ENCODE measurements at places on chromosomes 1 and 21. TPM values are rescaled to one million over a fixed set of nuclear protein-coding genes. Genes with fewer than 3 reads are reported as not detected.

The NOL9 gene
- total RNA-seq = 28.6 TPM

The IL6R gene
- 8.1 TPM for total RNA-seq

DNA sequence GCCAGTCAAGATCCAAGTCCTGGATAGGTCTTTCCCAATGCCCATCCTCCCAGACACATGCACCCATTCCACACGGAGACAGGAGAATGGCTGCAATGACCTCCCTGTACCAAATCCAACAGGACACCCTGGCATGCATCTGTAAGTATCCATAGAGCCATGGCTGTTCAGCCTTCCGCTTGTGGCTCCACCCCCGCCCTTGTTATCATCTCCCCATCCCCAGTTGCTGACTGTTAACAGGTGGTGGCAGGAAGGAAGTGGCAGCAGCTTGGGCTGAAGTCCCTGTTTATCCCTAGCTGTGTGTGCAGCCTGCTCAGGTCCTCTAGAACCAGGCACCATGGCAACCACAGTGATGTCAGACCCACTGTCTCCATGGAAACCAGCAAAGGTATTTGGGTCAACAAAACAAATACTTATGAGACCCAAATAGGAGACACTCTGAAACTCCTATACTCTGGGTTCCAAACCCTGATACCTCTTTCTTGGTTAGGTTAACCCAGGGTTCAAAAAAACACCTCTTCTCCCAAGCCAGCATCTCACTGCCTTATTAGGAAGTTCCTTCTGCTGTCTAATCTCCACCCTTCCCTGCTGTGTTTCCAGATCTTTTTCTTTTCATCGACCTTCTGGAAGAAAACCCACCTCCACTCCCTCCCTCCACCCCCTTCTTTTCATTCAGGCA, 721 bp downstream of the PBXIP1 start:
- DNase-seq = no peak

DNA sequence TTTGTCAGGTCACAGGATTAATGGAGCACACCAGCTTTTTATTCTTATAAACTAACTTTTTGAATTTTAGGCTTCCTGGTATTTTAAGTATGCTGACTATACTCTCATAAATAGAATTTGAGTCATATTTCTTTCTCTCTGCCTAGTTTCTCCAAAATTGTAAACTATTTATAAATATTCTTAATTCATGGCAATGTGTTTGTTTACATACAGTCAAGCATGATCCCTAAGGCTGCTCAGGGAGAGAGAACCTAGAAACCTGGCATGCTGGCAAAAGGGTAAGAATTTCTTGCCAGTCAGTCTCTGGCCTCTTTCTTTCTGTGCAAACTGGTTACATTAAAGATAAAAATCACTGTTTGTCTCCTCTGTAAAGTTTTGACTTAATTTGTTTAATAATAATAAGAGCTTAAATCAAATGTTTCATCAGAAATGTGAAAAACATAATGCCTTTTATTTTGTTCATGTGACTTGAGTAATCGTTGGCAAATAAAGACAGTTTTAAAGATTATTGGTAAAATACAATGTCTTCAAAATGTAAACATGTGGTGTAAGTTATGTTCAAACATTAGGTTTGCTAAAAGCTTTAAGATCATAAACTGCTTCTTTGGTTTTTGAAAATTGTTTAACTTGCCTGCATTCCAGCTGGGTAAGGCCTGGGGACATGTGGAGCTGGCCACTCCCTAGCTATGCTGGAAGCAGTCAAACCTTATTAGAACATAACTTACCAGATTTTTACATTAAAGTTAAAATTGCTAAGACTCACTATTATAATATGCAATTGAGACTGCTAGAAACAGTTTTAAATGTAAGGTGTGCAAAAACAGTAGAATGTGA, 1401.7 kb downstream of the NCAM2 start:
- DNase-seq = no peak

- DNase-seq = no peak
These were observed 4.7 kb downstream of the UROD start for GRCh38 chr1:45016767-45017166.

GRCh38 chr1:163178628-163179027, 24.1 kb downstream of the RGS5 start:
- DNase-seq = no peak

DNA sequence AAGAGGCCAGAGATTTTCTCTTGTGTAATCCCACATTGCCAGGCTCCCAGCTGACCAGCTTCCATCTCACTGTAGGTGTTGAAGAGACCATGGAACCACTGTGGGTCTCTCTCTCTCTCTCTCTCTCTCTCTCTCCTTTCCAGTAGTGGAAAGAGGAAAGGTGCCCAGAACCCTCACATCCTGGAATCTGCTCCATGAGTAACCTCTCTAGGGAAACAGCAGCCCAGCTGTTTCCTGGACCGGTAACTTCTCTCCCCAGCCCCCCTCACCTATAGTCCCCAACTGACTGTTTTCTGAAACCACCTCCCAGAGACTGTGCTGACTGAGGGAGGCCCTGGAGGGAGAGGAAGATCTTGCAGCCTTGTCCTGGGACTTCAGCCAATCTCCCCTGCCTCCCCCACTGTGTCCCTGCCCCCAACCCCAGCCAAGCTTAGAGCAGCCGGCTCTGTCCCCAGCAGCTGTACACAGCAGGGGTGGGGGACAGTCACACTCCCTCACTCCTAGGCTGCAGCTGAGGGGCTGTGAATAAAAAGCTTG, 20.6 kb upstream of the SLC45A3 start:
- DNase-seq = no peak

GRCh38 chr1:67134695-67135094, at the start of gene C1orf141:
TSS of gene C1orf141 (minus strand) at chr1:67134970. CDS start at chr1:67127240, 7,730 bp downstream.
- DNase-seq = peak; percentile 31

GRCh38 chr1:160925652-160926244, 28.9 kb downstream of the ITLN2 start:
- no peak for DNase-seq

- no peak for DNase-seq
These were observed 6.2 kb downstream of the DNMT3L start for GRCh38 chr21:44255511-44255981.

DNA sequence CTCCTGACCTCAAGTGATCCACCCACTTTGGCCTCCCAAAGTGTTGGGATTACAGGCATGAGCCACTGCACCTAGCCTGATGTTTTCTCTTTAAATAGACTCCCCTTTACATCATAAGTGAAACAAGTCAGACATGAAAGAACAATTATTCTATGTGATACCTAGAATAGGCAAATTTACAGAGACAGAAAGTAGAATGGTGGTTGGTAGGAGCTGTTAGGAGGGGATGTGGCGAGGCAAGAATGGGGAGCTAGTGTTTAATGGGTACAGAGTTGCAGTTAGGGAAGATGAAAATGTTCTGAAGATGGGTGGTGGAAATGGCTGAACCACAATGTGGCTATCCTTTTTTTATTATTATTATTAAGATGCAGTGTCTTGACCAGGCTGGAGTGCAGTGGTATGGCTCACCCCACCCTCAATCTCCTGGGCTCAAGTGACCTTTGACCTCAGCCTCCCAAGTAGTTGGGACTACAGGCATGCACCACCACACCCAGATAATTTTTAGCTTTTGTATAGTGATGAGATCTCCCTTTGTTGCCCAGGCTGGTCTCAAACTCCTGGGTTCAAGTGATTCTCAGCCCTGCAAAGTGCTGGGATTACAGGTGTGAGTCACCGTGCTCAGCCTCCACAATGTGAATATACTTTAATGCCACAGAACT, 28.4 kb downstream of the ELF3 start:
- DNase-seq = no peak

DNA sequence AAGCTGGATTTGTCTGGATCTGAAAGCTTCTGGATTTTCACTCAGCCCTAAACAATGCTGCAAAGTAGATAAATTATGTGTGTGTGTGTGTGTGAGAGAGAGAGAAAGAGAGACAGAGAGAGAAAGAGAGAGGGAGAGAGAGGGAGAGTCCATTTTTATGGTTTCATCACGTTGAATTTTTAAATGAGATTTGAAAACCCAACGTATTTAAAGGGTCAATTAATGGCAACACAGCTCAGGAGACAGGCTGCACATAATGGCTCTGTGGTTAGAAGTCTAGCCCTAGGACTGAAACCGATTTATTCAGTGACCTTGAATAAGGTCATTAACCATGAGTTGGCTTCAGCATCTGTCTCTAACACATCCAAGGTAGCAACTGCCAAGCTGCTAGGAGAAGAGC, 35.3 kb upstream of the FMN2 start:
- DNase-seq = no peak

- DNase-seq = no peak
These were observed 44.8 kb downstream of the AGPAT3 start for GRCh38 chr21:43909741-43910400.

- no peak for DNase-seq
These were observed 59.5 kb upstream of the BMP8A start for GRCh38 chr1:39431927-39432326.

DNA sequence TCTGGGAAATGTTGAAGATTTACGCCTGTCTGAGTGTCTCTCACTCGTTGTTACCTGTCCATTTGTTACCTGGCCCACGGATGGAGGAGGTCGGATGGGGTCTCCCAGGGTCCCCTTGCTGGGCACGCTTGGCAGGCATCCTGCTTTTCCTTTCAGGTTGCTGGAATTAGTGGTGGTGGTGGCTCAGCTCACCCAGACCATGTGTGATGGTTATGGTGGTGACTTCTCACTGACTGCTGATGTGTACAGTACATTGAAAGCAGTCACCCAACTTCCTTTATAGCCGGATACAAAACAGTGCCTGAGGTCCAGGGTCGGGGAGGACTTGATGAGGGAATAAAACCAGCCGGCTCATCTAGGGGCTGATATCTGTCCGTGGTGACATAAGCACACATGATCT, 19.5 kb downstream of the MAPKAPK2 start:
- DNase-seq = no peak

DNA sequence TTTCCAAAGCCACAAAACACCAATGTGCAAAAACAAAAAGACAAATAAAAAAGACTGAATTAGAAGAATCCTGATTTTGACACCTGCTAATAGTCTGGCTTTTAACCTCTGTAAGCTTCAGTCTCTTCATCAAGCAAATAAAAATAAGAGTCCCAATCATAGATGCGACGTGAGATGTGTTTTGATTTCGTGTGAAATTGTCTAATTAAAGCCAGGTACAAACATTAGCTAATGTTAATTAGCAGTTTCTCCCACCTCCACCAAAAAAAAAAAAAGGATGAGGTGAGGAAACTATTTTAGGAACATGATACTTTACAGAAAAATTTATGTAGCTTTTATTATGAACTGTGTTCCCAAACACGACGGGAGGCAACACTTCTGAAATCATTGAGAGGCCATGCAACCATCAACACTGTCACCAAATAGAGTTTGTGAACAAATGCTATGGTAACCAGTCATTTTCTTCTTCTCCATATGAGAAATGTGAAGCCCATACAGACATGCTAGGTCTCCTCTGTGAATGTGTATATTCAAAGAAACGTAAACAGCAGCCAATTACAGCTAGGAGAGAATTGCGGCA, 6.7 kb upstream of the EVI5 start:
- DNase-seq = no peak

GRCh38 chr1:247998811-247999210, 14.6 kb upstream of the OR2L5 start:
- DNase-seq = no peak

- DNase-seq = peak; percentile 18
These were observed 1.9 kb downstream of the CSMD2 start for GRCh38 chr1:34162852-34163766.

DNA sequence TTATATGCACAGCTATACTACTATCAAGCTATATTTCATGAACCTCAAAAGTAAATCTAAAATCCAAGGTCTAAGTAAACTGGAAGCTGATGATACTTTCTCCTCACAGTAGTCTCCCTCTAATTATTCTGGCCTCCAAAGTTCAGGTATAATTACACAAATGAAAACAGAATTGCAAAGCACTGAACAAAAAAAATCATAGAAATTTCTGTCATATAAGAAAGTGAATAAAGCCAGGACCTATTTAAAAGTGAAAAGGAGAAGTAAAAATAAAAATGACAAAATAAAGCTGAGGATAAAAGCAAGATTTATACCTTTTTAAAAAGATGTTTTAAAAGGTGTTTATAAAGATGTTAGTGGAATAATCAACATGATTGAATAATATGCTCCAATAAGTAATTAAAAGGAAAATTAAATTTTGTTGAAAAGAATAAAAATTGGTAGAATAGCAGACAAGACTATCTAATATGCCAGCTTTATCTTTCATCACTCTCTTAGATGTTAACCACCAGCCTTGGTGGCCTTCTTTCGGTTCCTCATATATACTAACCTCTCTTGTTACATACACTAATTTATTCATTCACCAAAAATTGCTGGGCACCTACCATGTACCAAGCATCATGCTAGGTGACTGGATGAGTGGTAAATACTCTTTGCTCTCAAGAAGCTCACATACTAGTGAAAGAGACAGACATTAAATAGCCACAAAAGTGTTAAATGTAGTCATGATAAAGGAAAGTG, 25.1 kb downstream of the SHCBP1L start:
- DNase-seq = no peak

DNA sequence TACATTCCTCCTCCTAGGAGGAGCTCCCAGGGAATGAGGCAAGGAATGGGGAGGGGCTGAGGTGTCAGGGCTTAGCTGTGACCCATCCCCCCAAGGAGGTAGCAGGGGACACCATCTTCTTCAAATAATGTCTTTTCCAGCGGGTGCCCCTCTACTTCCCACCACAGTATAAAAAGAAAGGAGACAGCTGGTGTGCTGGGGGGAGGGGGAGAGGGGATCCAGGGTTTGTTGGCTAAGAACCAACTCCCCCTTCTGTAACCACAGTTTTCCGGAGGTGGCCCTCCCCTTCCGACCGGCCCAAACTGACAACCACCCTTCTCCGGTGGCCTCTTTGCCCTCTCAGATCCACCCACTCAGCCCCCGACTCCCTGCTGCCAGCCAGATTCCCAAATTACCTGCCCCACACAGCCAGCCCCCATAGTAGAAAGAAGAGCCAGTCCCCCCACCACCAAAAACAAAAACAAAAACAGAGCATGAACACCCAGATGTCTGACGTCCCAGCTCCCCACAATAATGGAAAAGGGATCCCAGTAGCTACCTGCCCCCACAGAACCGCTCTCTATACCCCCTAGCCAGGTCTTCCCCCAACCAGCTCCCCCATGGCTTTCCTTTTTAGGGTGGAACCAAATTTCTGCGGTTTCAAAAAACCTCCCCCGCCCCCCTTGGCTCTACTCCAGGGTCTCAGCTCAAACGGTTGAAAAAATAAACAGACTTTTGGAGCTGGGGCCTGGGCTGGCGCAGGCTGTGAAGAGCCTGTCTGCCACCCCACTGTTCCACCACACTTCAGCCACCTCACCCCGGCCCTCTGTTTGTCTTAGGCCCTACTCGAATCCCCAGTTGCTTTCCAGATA, 2.1 kb downstream of the ARHGEF2 start:
- no peak for DNase-seq

DNA sequence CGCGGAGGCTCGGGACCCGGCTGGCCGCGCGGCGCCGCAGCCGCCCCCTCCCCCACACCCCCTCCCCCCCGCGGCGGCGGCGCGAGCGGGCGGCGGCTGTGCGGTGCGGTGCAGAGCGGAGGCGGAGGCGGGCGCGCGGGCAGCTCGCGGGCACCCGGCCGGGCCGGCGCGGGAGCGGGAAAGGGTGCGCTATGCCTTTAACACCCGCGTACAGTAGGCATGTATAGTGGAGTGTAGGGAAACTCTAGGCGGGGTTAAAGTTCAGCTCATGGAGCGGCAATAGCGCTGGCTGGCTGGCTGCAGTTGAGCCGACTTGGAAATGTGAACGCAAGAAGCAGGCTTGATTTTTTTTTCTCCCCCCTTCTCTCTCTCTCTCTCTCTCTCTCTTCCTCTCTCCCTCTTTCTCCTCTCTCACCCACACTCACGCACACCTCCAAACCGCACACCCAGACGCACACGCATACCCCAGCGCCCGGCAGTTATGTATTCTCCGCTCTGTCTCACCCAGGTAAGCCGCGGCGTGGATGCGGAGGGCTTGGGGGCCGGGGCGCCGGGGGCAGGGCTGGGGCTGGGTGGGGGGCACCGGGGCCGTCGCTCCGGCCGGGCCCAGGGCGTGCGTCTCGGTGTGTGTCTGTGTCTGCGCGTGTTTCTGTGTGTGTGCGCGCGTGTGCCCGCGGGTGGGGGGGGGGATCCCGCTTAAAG, at the start of gene NFIA:
NFIA (plus strand) TSS at position 251 of the 702 bp plus-strand sequence.
- no peak for DNase-seq

Measured in urinary bladder (tissue), 4 donors.